ENCODE measurements at places on chromosomes 3 and 15.

DNA sequence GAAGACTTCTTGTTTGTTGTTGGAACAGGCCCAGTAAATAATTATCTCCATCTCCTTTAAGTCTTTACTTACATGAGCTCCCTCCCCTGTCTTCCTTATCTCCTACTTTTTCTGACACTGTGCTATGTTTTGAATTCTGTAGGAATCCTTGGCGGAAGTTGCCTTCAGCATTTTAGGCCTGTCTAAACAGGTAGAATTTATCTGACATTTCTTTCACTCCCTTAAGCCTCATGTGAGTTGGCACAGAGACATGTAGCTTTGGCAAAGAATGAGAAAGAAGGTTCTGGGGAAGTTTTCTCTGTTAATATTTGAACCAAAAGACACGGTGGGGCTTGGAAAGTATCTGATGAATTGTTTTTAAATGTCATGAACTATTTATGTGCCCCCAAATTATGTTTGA, 8.1 kb downstream of the MCTP2 start:
- no peak for DNase-seq

GRCh38 chr3:31055757-31056156, 161.3 kb upstream of the GADL1 start:
- DNase-seq = no peak

DNA sequence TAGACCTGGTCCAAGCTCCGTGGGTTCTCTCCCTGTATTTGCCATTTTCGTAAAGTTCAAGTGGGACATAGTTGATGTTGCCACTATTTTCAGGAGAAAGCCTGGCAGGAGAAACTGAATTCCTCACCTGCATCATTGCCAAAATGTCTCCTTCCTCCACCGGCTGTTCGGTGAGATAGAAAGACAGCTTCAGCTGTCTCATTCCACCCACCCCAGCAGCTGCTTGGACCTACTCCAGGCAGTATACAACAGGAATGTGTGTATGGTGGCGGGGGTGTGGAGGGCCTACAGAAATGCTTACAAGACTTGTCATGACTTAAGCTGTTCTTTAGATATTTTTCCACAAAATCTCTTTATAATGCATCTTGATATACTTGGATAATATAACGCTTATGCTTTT, 132.7 kb upstream of the RAP2B start:
- DNase-seq = no peak

DNA sequence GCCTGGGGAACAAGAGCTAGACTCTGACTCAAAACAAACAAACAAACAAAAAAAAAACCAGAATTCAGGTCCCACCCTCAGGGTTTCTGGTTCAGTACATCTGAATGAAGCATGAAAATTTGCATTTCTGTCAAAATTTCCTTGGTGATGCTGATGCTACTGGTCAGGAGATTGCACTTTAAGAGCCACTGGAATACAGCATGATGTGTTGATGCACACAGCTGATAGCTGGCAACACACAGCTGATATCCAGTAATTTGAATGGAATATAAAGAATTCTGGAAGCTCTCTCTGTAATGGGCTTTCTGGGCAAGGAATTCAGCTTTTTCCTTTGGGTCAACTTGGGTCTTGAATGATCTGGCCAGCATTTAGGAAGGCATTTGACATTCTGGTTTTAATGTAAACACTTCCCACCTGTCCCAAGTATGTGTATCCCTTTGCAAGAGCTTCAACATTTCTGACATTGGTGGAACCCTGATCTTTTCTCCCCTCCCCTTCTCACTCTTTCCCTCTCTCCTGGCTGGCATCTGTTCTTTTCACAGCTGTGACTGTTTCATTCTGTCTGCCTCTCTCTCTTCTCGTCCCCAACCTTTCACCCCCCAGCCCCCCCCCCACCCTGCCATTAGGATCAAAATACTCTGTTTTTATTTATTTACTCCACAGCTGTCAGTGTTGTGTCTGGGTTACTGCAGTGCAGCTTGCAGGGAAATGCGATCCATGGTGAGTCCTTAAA, 189.5 kb downstream of the TPRG1 start:
- DNase-seq = no peak

DNA sequence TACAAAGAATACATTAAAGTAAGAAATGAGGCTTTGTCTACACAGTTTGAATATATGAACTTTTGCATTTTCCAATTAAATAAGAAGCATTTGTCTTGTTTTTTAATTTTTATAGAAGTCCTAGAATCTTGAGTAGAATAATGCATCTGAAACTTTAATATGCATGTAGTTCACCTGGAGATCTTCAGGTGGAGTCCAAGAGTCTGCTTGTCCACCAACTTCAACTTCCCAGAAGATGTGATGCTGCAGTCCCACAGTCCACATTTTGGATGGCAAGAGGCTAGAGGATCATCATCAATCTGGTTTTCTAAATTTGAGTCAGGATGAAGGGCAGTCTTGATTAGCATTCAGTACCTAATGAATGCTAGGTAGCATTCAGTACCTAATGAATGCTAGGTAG, 357.6 kb upstream of the SOX2 start:
- no peak for DNase-seq

DNA sequence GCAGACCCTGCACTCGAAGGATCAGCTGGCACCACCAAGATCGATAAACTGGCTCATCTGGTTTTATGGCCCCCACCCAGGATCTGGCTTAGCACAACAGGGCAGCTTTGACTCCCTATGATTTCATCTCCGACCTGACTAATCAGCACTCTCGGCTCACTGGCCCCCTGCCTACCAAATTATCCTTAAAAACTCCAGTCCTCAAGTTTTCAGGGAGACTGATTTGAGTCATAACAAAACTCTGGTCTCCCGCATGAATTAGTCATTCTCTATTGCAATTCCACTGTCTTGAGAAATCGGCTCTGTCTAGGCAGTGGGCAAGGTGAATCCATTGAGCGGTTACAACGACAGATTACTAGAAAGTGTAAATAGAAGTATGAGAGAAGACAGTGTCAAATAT, 521.9 kb upstream of the RGMA start:
- DNase-seq = no peak

DNA sequence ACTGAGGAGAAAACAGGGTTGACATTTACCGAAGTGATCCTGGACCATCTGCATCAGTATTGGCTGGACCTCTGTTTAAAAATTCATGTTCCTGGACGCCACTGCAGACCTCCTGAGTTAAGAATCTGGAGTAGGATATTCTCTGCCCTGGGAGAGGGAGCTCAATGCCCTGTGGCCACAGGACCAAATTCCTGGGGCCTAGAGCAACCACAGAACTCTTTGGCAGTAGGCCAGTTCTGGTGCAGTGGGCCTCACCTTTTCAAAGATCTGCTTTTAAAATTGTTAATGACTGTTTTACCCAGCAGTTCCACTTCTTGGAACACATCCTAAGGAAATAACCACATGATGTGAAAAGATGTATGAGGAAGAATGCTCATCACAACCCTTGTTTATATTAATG, 133.3 kb upstream of the ADPGK start:
- peak; percentile 21 for DNase-seq

DNA sequence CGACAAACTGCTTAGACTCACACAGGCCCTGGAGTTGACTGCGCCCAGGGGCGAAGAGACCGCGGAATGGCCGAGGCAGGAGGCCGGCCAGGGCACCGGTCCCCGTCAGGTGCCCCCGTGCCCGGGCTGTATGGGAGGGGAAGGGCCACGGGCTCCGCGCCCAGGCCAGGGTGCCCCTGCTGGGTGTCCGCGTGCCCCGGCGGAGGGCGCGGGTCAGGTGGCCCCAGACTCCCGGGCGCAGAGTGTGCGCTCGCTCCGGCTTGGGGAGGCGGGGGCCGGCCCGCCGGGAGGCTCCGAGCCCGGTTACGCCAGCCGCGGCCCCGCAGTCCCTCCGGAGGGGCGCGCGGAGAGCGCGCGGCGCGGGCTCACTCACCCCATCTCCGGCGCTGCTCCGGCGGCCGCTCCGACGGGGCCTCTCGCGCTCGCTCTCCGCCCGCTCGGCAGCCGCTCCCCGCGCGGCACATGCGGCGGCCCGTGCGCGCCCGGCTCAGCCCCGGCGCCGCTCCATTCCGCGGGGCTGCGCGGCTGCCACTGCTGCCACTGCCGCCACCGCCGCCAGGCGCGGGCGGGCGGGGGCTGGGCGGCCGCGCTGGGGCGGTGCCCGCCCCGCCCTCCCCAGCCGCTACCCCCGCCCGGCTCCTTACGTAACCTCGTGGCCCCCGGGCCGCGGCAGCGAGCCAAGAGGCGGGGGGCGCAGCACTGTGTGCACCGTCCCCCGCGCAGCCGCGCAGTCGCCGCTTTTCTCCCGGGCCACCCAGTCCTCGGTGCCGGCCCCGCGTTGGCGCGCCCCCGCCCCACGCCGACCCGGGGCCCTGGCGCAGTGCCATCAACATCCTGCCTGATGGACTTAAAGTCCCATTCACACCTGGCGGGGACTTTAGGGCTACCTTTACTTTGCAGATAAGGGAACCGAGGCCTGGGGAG, at the start of gene HOMER2:
HOMER2 (minus strand) TSS at position 563 of the 924 bp plus-strand sequence; CDS start at position 378, 185 bp downstream.
- DNase-seq = no peak

DNA sequence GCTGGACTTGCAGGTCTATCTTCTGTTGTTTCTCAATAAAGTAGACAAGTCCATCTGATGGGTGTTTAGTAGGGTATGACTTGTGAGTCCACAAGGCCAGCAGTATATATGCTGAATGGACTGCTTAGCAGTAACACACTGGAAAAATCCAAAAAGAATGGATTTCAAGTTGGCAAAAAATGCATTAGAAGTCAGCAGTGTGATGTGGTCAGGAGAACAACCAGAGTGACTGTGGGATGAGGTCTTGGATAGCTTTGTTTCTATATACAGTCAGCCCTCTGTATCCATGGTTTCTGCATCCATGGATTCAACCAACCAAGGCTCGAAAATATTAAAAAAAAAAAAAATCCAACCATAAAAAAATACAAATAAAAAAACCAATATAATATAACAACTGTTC, 55.8 kb downstream of the LPP start:
- DNase-seq = no peak

Measured in NCI-H446 treated with DMSO at 0.1 percent for 48 hours (cell line).